ENCODE measurements at places on chromosomes 12 and 14.

DNA sequence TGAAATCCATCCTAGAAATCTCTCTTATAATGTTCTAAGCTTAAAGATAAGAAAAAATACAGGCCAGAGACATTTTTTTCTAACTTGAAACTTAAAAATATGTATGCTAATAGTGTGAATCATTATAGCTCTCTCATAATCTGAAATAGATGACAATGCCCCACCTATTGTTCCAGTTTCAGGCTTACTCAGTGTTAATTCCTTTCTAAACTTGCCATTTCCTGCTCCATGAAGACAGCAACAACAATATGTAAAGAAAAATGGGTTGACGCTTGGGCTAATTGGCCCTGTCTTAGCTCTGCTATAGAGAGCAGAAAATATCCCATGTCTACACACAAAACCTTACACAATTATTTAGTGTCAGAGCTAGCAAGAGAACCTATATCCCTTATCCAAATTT lies 37.1 kb downstream of the LMO3 start:
- no peak for DNase-seq

- no peak for DNase-seq
Measured at GRCh38 chr12:88248606-88249005, 106.5 kb downstream of the TMTC3 start.

DNA sequence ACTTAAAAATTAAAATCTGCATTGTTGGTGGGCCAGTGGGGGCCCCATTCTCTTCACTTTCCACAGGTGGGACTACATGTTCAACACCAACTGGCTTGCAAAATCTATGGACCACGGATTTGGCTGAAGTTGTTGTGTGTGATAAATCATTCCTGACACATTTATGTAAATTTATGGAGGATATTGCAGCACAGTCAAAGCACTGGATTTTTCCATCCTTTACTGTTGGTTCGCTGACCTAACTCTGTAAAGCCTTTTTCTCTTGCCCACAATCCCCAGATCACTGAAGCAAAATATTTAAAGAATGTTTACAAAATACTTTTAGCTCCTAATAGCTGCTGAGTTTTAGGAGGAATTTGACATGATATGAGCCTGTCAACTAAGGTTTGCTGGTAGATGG lies 219.7 kb upstream of the PRICKLE1 start:
- no peak for DNase-seq

- no peak for DNase-seq
Measured at GRCh38 chr12:62517887-62518286, 51.3 kb downstream of the MON2 start.

DNA sequence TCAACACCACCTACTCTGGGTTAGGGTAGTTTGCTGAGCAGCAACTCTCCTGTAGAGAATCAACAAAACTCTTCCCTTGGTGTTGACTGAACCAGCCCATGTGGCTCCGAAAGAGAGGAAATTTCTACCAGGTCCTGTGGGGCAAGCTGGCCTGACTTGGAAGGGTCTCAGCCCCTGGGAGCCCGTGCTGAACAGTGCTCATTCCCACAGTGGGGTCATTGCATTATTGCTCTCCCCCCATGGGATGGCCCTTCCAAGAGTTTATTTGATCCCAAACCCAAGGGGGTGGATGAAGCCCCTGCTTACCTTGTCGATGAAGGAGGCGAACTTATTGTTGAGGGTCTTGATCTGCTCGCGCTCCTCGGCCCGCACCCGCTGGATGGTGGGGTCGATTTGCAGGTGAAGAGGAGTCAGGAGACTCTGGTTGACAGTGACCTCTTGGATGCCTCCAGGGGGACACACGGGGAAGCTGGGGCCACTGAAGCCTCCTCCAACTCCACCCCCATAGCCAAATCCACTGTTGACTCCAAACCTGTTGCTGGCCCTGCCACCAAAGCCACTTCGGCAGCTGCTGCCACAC lies 580 bp downstream of the KRT75 start:
- peak; percentile 67 for DNase-seq

- DNase-seq = no peak
Measured at GRCh38 chr12:76568888-76569551, 9.4 kb upstream of the OSBPL8 start.

- no peak for DNase-seq
Measured at GRCh38 chr12:81758421-81759189, 545 bp downstream of the PPFIA2 start.

GRCh38 chr12:26113181-26113654 lies 11.6 kb downstream of the BHLHE41 start:
- DNase-seq = no peak
